ENCODE measurements at places on chromosomes 5 and 9. TPM values are rescaled to one million over a fixed set of nuclear protein-coding genes. Genes with fewer than 3 reads are reported as not detected.

MEIKIN gene
- 1.5 TPM for total RNA-seq

DNA sequence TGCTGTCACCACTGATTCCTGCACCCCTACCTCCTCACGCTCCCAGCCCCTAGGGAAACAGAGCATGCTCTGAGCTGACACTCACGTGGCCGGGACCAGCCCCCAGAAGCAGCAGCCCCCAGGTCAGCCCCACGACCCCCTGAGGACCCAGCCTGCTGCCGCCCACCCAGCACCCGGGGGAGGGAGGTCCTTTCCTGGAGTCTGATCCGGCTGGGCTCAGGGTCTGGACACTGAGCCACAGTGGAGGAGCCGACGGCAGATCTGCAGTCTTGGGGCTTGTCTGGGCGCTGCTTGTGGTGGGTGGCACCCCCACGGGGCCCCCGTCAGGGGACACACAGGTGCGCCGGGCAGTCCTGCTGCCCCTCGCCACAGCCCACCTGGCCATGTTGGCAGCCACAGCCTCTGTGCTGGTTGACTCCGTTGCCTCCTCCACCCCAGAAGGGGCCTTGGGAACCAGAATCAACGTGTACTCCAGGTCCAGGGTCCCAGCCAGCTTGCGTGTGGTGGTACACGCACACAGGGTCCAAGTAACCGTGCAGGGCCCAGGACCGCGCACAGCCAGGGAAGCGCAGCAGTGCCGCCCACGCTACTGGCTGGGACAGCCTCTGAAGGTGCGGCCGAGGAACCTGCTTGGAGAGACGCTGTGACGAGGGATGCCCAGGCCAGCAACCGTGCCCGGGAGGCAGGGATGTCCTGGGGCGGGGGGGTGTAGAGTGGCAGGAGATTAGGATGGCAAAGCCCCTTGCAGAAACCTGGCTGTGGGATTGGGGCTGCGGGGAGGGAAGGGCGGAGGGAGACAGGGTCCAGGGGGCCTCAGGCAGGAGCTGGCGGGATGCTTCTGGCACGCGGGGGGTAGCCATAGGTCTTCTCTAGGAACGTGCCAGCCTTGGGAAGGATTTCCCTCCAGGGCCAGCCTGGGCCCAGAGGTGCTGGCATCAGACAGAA is 3.5 kb downstream of the DNLZ start:
- peaks cover 4% of the 10 kb centered on the region for H3K4me1 ChIP-seq
- H3K27me3 ChIP-seq, result no peaks in the 10 kb centered on the region
- H3K36me3 ChIP-seq, result no peaks in the 10 kb centered on the region

GRCh38 chr9:129567842-129568559 is 52.9 kb downstream of the C9orf50 start:
- no peaks in the 10 kb centered on the region for H3K36me3 ChIP-seq
- DNase-seq, result no peak
- peak overlapping the region; percentile 83 for H3K4me3 ChIP-seq
- H3K27ac ChIP-seq, result no peak overlapping the region

GRCh38 chr5:56269216-56269927 is 36.2 kb upstream of the ANKRD55 start:
- no peaks in the 10 kb centered on the region for H3K36me3 ChIP-seq
- peaks cover 25% of the 10 kb centered on the region for H3K4me1 ChIP-seq
- peak overlapping the region; percentile 68 for H3K27ac ChIP-seq
- H3K4me3 ChIP-seq, result peak overlapping the region; percentile 4

DNA sequence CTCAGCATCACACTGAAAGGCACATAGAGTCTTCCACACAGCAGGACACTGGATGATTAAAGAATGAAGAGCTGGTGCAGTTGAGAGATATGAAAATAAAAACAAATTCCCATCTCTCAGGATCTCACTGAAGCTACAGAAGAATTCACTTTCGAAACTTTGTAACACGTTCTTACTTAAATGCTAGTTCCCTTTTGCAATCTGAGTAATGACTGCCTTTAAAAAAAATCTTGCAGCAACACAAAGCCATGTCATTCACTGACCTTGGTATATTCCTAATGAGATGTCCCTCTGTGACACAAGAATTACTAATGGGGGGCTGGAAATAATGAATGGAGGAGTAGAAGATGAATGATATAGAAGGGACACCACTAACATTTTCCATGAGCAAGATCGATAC is 201.8 kb downstream of the GLIS3 start:
- no peak overlapping the region for H3K4me3 ChIP-seq
- no peak for DNase-seq
- peaks cover 40% of the 10 kb centered on the region for H3K27me3 ChIP-seq
- no peaks in the 10 kb centered on the region for H3K4me1 ChIP-seq

POLR3G gene
- total RNA-seq, result 0.77 TPM

DNA sequence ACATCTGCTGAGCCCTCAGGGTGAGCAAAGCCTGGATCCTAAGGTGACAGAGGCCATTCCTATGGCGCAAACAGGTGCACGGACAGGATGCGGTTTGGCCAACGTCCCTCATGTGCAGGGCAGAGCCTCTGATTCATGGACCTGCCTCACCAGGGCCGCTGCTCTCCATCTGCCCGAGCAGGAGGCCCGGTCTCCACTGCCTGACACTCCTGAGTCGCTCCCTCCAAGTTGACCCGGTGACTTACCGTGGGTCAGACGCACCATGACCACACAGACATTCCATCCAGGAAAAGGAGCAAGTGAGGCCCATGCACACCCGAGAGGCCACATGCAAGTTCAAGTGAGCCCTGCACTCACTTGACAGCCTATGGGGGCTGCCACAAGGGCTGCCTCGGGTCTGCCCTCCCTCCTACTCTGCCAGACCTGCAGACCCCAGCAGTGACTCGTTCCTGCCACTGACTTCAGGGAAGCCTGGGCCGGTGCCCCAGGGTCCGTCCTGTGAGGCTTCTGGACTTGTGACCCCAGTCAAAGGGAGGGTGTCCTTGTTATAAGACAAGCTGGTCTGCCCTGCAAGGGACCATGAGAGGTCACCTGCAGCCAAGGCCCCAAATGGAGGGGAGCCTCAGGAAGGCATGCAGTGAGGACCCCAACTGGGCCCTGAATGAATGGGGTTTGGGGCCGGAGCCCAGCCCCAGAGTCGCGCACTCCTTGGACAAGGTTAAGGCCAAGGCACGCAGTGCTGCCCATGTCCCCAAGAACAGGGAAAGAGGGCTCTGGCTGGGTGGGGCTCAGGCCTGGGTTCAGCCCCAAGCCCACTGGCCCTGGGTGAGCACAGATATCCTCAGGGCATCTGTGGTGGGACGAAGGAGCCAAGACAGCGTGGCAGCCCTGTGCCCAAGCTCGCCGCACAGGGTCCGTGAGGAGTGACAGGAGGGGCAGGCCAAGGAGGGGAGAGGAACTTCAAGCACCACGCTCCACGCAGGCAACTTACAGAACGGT is 10.1 kb downstream of the BRD3OS start:
- peaks cover 7% of the 10 kb centered on the region for H3K36me3 ChIP-seq
- no peak overlapping the region for H3K4me3 ChIP-seq
- H3K27me3 ChIP-seq, result no peaks in the 10 kb centered on the region
- DNase-seq, result no peak

DNA sequence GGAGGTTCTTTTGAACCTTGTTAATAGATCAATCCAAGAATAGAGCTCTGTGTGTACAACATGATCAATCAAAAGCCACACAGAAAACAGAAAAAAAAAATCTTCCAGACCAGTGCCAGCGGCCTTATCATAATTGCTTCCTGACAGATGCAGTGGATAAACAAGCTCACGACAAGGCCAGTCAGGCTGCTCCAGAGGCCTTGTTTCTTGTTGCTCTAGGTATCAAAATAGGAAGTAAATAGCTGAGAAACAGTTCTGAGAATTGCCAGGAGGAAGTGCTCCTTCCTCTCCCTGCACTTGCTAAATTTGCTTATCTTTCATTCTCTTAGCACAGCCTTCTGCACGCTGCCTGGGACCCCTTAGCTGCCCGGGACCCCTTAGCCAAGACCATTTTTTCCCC is 199.0 kb upstream of the TARS1 start:
- no peaks in the 10 kb centered on the region for H3K27me3 ChIP-seq
- H3K4me3 ChIP-seq, result no peak overlapping the region
- peaks cover 2% of the 10 kb centered on the region for H3K4me1 ChIP-seq

GRCh38 chr5:139566611-139567010 is 5.5 kb downstream of the UBE2D2 start:
- H3K4me3 ChIP-seq, result peak overlapping the region; percentile 41
- no peak for DNase-seq
- peaks cover under 1% of the 10 kb centered on the region for H3K36me3 ChIP-seq

DNA sequence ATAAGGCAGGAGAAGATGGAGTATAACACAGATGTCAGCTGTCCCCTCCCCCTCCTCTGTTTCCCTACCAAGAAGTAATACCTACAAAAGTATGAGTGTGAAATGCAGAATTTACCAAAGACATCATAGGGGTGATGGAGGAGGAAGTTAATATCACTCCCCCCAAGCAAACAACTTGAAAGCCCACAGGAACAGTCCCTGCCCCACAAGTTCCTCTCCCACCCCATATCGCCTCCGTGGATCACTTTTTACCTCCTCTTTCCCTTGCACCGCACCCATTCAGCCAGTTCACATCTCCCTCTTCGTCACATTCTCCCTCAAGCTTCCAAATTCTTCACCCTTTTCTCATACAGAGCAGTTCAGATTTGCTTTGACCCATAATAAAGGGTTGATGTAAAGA is 7.0 kb upstream of the SIL1 start:
- H3K4me1 ChIP-seq, result no peaks in the 10 kb centered on the region
- no peak overlapping the region for H3K4me3 ChIP-seq
- no peak overlapping the region for H3K27ac ChIP-seq
- H3K36me3 ChIP-seq, result no peaks in the 10 kb centered on the region

- no peaks in the 10 kb centered on the region for H3K36me3 ChIP-seq
- DNase-seq, result no peak
These were observed 9.8 kb downstream of the BRD3 start for GRCh38 chr9:134057751-134058701.

GRCh38 chr5:123089914-123090660 is 1.0 kb downstream of the PRDM6 start:
- peak overlapping the region; percentile 36 for H3K4me3 ChIP-seq
- peaks cover 76% of the 10 kb centered on the region for H3K27me3 ChIP-seq
- H3K36me3 ChIP-seq, result peaks cover 3% of the 10 kb centered on the region
- no peak for DNase-seq

GRCh38 chr9:78985084-78985738 is 586.6 kb upstream of the TLE4 start:
- no peak for DNase-seq
- no peak overlapping the region for H3K27ac ChIP-seq
- H3K4me3 ChIP-seq, result no peak overlapping the region
- no peaks in the 10 kb centered on the region for H3K36me3 ChIP-seq

DNA sequence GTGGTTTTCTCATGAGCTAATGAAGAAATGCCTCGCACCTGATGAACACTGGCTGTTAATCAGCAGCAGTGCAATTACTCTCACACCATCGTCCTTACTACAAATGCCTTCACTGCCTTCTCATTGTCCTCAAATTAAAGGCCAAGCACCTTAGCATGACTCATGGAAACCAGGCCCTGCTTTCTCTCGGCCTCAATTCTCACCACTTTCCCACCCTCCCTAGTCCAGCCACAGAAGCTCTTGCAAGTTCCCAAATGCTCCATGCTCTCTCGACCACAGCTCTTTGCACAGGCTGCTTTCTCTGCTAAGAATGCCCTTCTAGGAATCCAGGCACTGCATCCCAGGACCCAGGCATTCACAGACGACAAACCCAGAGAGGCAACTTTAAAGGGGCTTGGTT is 94.6 kb upstream of the KLF4 start:
- peaks cover 2% of the 10 kb centered on the region for H3K36me3 ChIP-seq
- peaks cover 3% of the 10 kb centered on the region for H3K4me1 ChIP-seq
- no peak for DNase-seq

CNTNAP3B gene
- total RNA-seq, result 0.37 TPM

PCDHGC4 gene
- not detected for total RNA-seq

GRCh38 chr5:9351546-9351945 is 194.3 kb downstream of the SEMA5A start:
- H3K36me3 ChIP-seq, result no peaks in the 10 kb centered on the region
- H3K27me3 ChIP-seq, result no peaks in the 10 kb centered on the region
- no peak overlapping the region for H3K4me3 ChIP-seq
- H3K27ac ChIP-seq, result no peak overlapping the region

DNA sequence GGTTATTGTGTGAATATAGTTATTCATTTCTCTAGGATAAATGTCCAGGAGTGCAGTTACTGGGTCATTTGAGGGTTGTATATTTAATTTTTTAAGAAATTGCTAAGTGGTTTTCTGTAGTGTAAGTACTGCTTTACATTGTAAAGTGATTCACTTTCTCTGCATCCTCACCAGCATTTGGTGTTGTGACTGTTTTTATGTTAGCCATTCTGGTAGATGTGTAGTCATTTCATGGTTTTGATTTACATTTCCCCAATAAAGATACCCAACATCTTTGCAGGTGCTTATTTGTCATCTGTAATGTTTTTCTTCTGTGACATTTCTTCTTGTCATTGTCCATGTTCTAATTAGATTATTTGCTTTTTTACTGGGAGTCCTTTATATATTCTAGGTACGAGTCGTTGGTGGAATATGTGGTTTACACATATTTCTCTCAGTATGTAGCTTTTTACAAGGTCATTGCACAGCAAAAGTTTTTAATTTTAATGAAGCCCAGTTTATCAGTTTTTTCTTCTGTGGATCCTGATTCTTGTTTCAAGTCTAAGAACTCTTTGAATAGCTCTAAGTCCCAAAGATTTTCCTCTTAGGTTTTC is 34.0 kb downstream of the SCGB3A1 start:
- peaks cover 25% of the 10 kb centered on the region for H3K4me1 ChIP-seq
- no peak overlapping the region for H3K27ac ChIP-seq
- H3K27me3 ChIP-seq, result no peaks in the 10 kb centered on the region

DNA sequence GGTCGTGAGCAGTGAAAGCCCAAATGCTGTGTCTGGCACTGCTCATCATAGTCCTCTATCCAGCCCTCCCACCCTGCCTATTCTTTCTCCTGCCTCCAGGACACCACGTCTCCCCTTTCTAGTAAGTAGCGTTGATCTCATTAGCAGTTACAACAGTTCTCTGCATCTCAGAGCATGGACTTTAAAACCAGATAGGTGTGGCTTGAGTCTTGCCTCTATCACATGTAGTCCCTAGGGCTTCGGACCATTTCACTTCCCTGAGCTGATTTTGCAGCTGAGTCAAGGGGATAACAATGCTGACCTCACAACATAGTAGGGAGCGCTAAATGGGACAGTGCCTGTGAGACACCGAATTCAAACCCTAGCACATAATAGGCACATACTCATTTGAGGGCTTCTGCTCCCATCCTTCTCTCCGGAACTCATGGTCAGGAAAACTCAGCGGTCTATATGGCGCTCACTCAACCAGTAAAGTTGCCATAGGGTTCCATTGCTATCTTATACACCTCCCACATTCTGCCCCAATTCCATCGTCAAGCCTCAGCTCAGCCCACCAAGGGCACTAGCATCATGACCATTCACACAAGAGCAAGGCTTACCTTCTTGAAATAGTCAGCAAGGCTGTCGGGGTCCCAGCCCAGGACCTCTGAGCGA is 515 bp downstream of the LCP2 start:
- H3K4me1 ChIP-seq, result peaks cover 68% of the 10 kb centered on the region
- no peak for DNase-seq
- peak overlapping the region; percentile 100 for H3K27ac ChIP-seq
- peaks cover 29% of the 10 kb centered on the region for H3K36me3 ChIP-seq

EGFLAM gene
- not detected for total RNA-seq

DNA sequence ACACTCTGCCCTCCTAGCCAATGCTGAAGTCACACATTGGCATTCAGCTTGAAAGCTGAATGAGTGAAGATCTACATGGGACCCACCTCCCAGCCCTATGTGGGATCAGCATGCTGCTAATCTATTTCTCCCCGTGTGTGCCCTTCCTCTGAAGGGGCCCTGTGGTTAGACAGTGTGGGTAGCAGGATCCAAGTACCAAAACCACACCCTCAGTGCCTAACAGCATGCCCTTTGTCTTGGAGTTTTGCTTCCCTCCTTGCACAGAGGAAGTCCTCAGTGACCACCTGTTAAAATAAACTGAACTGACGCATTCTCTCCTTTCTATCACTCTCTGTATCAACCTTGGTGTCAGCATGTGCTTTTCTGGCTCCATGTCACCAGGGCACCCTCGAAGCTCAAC is 25.0 kb downstream of the SH3TC2 start:
- no peaks in the 10 kb centered on the region for H3K36me3 ChIP-seq
- peaks cover 27% of the 10 kb centered on the region for H3K4me1 ChIP-seq
- peak overlapping the region; percentile 75 for H3K27ac ChIP-seq
- peak overlapping the region; percentile 74 for H3K4me3 ChIP-seq

RLN1 gene
- 1.8 TPM for total RNA-seq
